ENCODE measurements at places on chromosomes 7 and 10.

DNA sequence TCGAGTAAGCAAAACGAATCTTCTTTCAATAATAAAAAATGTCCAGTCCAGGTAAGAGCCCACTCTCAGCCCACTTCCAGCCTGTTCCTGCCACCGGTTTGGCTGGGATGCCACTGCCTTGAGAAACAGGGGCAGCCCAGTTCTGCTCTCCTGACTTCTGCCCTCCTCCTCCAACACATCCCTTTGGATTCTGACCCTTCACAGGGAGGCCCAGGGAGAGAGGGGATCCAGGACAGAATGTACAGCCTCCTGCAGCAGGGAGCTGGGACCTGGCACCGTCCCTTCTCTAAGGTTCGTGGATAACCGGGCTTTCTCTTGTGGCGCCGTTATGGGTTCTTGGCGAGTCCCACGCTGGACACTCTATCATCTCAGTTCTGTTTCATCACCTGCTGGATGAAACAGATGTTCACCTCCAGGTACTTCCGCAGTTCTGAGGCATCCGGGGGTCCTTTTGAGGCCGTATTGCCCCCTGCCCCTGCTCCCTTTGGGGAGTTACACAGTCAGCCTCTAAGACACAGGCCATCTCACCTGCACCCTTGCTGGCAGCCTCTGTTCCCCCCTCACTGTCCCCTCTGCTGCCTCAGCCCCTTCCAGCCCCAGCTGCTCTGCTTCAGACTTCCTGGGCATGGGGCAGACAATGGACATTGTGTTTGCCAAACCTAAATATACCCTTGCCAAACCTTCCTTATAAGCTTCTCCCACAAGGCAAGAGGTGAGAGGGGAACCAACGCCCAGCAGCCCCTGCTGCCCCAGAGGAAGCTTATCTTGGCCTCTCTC is 203.8 kb upstream of the ZMIZ1 start:
- DNase-seq = no peak

- DNase-seq = no peak
Observed at GRCh38 chr7:39664057-39664456, 40.7 kb downstream of the RALA start.

- DNase-seq = no peak
Observed at GRCh38 chr10:131021246-131021895, 290.1 kb downstream of the TCERG1L start.

GRCh38 chr10:115949282-115949844 is 323.6 kb downstream of the GFRA1 start:
- DNase-seq = no peak

GRCh38 chr10:72503694-72504438 is 122.0 kb downstream of the MICU1 start:
- DNase-seq = no peak

DNA sequence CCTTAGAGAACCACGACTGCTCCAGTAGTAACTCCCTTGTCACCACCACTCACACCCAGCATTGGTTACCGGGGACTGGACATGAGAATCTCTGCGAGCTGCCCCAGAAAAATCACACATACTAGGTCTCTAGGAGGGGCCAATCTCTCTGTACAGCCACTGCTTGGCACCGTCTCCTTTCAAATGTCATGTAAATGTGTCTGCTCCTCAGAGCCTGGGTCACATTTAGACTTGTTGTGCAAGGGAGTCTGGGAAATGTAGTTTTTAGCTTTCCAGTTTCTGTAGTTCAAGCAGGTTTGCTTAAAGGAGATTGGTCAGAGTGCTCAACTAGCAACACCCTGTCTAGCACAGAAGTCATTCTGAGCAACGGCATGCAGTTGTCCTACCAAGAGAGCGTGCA is 60.0 kb downstream of the CHN2 start:
- DNase-seq = no peak

- no peak for DNase-seq
Observed at GRCh38 chr7:5470167-5470532, 46.5 kb upstream of the TNRC18 start.

- no peak for DNase-seq
Observed at GRCh38 chr7:120394595-120394994, 121.6 kb downstream of the KCND2 start.

GRCh38 chr7:80347173-80347572 is 164.7 kb downstream of the GNAT3 start:
- no peak for DNase-seq
